Stimulated activated CD8-positive, alpha-beta memory T cell treated with anti-CD3 and anti-CD28 coated beads, Interleukin-2, amount 100 ng/mL, for 1 hour (primary cell): ENCODE measurements at places on chromosomes 5 and 9.

GRCh38 chr5:173479711-173480110 is 136.7 kb downstream of the BOD1 start:
- no peak for DNase-seq

- DNase-seq, result no peak
These were observed 122.3 kb upstream of the WWC1 start for GRCh38 chr5:168168978-168169698.

DNA sequence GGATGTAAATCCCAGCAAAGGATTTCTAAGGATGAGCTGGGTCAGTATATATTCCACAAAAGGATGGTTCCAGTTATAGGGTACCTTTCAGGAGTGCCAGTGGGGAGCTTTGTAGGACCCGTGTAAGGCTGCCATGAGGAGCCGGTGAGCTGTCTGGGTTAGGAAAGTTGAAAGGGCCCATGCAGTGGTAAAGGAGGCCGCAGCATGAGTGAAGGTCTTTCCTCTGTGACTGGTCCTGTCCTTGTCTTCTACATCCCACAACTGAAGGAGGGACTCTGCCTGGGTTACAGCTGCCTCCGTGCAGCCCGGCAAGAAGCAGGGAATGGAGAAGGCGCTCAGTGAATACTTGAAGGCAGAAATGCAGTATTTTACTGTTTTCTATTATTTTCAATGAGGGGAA is 58.9 kb downstream of the HSPA4 start:
- DNase-seq, result no peak

DNA sequence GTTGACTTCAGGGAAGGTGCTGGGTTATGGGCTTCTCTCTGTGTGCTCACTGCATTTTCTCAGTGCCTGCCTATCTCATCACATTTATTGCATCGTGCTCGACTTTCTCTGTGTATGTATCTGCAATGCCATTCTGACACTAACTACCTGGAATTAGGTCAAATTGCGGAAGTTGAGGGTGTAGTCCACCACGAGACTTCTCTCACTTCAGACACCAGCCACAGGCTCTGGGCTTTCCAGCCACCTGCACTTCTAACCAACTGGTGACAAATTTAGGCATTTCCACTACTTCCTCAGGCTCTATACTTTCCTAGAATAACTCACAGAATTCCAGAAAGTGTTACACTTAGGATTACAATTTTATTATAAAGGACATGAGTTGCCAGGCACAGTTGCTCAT is 188.6 kb upstream of the ZNF608 start:
- no peak for DNase-seq

- no peak for DNase-seq
These were observed 38.6 kb downstream of the RALGPS1 start for GRCh38 chr9:126953041-126953809.

- DNase-seq, result no peak
These were observed 142.3 kb downstream of the SMARCA2 start for GRCh38 chr9:2157277-2158110.

DNA sequence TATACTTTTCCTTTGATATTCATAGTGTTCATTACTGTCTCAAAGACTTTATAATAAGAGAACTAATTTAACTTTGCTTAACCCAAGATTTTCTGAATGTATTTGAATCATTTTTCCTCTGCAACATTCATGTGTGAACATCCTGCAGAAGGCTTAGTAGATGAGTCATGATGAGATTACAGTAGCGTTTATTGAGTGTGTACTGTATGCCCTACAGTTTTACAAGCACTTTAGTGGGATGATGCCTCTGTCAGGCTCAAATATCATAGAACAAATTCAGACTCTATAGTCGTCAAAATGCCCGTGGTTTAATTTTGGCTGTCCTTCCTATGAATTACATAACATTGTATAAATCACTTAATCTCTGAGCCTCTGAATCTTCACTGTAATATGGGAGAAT is 41.2 kb downstream of the FYB1 start:
- no peak for DNase-seq

DNA sequence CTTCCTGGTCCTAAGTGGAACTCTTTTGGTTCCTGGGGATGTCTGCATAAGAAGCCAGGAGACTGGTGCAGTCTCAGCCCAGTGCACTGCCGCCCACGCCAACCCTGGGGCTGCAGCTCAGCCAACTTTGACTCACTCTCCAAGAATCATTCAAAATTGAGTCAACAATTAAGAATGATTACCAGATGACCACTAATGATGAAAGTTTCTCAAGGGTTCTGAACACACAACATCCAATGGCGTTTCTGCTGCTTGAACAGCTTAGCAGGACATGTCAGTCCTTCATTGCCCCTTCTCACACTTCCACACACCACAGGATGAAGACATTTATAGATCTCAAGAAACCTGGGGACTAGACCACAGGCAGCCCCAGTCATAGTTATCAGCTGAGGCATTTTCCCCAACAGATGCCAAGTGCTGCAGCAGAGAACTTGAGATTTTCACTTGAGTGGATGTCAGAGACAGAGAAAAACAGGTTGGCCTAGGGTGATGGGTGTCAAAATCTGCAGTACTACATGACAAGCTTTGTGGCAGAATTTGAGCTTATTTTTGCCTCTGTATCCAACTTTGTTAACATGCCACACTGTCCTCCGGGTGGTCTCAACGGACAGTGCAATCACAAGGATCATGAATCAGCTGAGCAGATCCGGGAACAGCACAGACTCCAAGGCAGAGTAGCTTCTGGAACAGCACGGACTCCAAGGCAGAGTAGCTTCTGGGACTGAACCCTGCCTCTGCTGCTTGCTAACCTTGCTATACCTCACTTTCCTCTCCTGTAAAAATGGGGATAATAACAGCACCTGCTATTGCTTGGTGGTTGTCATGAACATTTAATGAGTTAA is 356.1 kb downstream of the SPOCK1 start:
- DNase-seq, result no peak

DNA sequence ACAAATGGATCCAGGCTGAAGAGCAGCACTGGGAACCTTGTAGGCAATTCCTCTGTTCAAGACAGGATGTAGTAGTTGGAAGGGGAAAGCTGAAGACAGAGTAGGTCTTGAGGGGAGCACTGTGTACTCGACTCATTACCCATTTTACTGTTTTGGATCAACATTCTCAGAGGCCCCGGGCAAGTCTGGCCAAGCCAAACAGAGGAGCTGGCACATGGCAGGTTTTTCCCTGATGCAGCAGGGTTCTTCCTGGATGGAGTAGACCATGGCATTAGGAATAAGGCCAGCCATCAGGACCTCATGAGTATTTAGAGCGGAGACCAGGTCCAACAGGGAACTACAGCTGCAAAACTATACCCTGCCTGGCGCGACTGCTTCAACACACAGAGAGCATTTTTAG is 4.4 kb downstream of the SVEP1 start:
- no peak for DNase-seq

DNA sequence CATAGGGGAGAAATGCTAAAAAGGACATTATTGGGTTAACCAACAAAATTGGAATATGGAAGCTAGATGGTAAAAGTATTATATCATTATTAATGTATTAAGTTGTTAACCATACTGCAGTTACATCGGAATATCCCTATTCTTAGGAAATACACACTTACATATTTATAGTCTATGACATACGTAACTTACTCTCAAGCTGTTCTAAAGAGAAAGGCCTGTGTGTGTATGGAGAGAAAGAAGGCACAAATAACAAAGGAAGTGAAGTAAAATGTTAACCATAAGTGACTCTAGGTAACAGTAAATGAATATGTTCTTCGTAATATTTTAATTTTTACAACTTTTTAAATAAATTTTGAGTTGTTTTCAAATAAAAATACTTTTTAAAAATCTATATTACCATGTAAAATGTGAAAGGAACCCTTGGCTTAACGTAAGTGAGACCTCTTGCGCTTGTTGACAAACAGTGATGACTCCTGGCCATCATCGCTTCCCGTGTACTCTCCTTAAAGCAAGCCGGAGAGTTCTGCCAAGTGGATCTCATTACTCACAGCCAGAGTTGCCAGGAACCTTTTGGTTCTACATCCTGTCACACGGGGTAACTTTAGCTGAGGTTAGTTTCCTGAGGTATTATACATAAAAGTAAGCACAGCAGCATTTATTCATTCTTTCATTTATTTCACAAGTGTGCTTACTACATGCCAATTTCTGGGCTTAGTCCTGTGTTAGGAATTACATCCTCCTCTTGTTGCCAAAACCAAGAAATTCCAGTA is 165.4 kb downstream of the EPB41L4A start:
- no peak for DNase-seq

DNA sequence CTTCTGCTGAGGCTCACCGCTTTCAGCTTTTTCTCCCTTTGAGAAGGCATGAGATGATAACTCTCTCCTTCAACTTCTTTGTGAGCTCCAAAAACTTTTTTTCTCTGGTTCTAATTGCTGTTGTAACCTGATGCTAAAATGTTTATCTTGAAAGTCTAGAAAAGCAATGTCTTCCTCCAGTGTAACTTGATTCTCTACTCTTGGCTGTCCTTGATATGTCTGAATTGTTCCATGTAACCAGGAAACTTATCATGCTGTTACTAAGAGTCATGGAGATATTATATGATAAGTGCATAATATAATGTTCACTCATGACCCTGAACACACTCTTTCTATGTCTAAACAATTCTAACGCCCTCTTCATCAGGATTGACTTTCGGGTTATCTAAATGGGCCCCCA is 128.0 kb upstream of the ABCA1 start:
- DNase-seq, result no peak

DNA sequence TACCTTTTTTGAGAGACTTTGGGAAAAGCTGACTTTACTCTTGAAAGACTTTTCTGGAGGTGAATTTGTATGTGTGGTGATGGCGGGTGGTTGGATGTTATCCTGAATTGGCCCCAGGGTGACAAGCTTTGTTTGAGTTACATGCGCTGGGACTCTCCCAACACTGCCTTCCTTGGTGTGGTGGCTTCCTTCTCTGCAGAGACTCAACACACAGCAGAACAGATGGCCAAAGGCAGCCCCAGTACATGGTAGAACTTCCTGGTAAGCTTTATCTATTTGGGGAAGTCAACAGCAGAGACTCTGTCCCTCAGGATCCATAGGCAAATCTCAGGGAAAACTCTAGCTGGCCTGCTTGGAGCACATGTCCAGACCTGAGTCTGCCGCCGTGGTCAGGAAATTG is 18.1 kb downstream of the C1QTNF2 start:
- no peak for DNase-seq

DNA sequence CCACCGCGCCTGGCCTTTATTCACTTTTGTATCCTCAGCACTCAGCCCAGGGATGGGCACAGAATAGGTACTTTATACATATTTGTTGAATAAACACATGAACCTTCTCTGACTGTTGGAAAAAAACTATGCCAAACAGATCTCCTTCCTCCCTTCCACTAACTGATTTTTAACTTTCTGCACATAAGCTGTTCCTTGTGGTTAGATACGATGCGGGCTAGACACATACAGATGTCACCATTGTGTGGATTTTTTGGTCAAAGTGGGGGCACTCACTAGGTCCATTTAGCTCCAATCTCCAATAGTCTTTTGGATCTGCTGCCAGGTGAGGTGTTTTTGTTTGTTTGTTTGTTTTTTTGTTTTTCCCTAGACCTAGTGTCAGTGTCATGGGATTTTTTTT is 5.1 kb downstream of the TEX48 start:
- DNase-seq, result no peak

- DNase-seq, result no peak
These were observed 27.9 kb upstream of the KLF9 start for GRCh38 chr9:70442328-70442848.

DNA sequence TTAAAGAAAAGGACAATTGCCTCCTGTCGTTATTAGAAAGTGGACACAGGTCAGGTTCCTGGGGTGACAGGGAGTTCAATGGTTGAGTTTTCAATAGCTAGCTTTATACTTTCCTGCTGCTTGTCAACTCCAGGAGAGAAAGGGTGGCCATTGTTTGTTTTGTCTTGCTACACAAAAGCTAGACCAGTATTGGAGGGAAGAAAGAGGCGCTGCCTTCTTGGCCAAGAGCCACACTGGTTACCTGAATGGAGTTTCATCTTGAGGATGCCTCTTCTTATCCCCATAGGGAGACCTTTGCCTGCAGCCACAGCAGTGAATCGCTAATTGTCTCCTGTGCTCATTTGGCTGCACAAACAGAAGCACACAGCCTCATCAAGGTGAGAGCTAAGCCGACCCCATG is 279.4 kb upstream of the GRIA1 start:
- DNase-seq, result no peak

- no peak for DNase-seq
These were observed 109.9 kb downstream of the RPS23 start for GRCh38 chr5:82168294-82168693.

GRCh38 chr5:103218164-103218563 is 40.4 kb upstream of the MACIR start:
- no peak for DNase-seq

DNA sequence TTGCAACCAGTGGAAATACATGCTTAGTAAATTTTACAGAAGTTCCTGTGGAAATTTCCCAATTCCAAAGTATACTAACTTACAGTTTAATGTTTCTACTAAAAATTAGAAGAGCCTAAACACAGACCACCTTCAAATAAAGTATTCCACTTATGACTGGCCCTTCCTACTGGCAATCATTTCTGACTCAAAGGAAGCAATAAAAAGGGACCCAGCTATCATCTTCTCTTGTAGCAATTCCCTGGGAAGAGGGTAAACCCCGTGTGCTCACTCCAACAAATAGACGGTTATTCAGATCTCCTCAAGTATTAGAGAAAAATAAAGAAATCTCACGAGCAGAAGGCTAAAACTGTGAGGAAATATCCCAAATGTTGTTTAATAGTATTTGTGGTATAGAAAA is 43.3 kb downstream of the GOLPH3 start:
- no peak for DNase-seq

- no peak for DNase-seq
These were observed 63.4 kb upstream of the RNU6ATAC start for GRCh38 chr9:134227451-134228411.

DNA sequence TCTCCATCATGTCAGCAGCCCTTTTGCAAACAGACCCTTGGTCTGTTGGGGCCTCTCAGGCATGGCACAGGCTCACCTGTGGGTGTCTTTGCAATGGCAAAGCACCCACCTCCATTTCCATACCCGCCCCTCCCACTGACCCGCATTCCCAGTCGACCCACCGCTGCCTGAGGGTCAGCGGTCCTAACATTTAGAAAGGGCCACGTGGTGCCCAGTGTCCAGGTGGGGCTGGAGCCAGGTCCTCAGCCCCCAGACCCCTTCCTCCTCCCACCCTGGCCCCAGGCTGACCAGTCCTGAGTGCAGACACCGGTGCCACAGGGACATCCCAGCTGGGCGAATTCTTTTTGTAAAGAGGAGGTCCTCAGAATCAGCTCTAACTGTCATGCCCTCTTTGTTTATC is 43.3 kb upstream of the CEP72 start:
- DNase-seq, result no peak

- DNase-seq, result no peak
These were observed 69.9 kb downstream of the TLE1 start for GRCh38 chr9:81619353-81620001.

DNA sequence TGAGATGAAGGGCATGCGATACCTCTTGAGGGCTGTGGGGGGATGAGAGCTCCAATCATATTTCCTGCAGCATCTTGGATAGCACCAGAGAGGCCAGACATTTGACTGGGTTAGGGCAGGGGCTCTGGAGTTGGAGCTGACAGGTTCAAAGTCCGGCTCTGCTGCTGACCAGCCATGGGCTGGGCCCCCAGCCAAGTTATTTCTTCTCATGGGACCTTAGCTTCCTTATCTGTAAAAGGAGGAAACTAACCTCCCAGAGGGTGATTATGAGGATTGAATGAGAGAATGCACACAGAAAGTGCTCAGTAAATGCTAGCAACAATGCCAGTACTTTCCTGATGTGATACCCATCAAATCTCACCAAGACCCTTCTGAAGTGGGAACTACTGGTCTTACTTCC is 65.2 kb upstream of the SLC25A51 start:
- DNase-seq, result no peak

GRCh38 chr5:40733434-40733833 is 22.3 kb downstream of the TTC33 start:
- no peak for DNase-seq

GRCh38 chr9:123407217-123407851 is 51.3 kb downstream of the CRB2 start:
- DNase-seq, result no peak
